ENCODE measurements at places on chromosomes 6 and 20.

GRCh38 chr20:5580940-5581708 lies 169.1 kb upstream of the SHLD1 start:
- DNase-seq = no peak

- DNase-seq = peak; percentile 52
Observed at GRCh38 chr6:28643017-28643740, 117.5 kb downstream of the GPX5 start.

DNA sequence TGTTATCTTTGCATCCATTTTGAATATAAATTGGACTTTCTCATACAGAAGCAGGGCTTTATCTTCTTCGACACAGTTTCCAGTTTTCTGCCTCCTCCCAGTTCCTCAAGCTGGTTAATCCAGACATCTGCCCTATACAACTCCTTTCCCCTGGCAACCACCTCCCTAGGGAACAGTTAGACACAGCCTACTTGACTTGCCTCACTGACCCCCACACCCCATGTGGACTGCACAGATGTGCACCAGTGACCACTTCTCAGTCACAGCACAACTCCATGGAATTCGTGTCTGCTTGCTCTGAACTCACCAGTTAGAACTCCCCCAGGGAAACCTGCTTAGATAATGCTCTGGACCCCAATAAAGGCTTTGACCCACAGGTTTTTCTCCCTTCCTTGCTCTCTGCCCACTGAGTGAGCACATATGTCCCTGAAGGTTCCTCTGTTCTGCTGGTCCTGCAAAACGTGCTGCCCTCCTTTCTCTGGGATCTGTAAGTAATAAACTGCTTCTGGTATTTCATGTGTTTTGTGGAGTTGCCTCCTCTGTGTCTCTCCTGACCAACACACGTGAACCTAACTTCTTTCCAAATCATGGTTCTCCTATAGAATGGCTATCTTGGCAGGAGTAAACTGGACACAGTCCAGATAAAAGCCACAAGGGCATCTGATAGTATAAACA lies 351.2 kb downstream of the CD83 start:
- DNase-seq = no peak

DNA sequence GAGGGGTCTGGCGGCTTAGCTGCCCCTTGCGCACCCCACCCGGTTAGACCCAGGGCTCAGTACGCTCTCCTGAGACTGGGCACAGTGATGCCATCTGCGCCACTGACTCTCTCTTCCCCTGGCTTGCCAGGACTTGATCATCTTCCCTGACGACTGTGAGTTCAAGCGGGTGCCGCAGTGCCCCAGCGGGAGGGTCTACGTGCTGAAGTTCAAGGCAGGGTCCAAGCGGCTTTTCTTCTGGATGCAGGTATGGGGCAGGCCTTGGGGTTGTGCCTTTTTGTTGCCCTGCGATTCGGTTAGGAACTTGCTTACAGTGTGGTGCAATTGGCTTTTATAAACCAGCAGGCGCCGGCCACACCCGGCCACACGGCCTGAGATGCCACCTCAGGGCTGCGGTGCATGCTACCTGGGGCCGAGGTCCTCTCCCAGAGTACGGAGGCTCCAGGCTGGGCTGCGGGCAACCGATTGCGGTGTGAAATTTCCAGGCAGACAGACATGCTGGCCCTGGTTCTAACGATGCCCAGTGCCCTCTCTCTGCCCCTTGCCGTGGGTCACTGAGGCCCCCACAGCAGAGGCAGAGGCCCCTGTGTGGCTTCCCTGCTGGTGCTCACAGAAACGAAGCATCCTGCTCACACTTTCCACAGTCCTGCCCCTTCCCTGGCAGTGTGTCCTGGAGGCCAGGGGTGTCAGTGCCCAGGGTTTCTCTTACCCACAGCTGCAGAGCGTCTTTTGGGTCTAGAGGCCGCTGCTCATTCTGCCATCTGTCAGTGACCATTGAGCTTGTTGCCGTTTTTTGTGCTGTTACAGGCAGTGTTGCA lies 1.7 kb downstream of the ADRM1 start:
- DNase-seq = no peak

GRCh38 chr6:106122306-106122918 lies 36.3 kb downstream of the PRDM1 start:
- no peak for DNase-seq

DNA sequence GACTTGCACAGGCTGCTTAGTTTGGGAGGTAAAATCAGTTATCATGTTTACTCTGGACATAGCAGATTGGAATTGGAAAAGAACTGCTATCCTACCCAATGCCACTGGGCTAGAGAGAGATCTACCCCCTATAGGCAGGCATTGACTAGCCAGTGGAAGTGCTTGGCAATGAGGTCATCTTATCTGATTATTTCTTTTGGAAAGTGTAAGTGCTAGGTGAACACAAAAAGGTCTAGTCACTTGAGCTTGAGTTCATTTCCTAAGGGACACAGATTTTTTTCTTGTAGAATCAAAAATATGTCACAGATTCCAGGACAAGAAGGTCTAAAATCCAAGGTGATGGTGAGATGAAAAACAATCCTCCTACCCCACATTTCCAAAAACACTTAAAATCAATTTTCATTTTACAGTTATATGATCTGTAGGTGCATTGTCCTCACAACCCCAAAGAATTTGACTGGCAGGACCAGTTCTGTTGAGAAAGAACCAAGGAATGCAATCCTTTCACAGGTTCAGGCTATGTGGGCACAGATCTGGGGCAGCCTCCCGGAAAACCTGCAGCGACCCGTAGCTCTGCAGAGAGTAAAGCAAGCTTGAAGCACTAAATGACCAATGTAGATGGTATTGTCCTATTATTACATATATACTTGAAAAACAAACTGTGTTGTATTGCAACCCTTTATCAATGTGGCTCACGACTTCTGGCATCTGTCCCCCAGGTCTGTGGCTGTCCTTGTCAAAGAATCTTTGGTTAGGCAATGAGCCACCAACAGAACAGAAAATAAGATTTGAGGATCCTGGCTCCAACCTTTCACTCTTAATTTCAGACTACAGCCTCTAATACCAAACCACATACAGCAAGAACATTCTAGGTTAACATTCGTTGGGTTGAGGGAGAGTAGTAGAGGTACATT lies 67.3 kb upstream of the ADTRP start:
- DNase-seq = no peak

- no peak for DNase-seq
Observed at GRCh38 chr6:70684794-70685493, 17.3 kb downstream of the SMAP1 start.

DNA sequence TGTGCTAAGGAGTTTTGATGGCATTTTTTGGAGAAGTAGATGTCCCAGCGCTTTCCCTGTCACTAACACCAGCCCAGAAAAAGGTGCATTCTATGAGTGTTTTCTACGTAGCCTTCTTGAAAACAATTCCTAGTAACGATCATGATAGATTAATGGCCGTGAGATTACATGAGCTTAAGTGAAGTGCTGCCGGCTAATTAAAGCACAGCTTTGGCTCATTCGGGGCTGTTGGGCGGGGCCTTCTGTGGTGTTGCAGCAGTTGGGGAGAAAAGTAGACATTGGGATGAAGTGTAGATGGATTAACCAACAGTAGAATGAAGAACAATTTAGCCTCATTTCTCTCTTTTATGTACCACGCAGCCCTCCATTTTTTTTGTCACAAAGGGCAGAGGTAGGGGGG lies 20.8 kb upstream of the TRAF3IP2 start:
- DNase-seq = no peak

- no peak for DNase-seq
Observed at GRCh38 chr20:41268917-41269652, 48.4 kb downstream of the ZHX3 start.

DNA sequence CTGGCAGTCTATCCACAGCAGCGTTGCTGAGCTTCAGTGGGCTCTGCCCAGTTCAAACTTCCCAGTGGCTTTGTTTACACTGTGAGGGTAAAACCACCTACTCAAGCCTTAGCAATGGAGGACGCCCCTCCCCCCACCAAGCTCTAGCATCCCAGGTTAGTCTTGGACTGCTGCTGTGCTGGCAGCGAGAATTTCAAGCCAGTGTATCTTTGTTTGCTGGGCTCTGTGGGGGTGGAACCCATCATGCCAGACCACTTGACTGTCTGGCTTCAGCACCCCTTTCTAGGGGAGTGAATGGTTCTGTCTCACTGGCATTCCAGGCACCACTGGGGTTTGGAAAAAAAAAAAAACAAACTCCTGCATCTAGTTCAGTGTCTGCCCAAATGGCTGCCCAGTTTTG lies 249.7 kb upstream of the SYNCRIP start:
- DNase-seq = no peak

DNA sequence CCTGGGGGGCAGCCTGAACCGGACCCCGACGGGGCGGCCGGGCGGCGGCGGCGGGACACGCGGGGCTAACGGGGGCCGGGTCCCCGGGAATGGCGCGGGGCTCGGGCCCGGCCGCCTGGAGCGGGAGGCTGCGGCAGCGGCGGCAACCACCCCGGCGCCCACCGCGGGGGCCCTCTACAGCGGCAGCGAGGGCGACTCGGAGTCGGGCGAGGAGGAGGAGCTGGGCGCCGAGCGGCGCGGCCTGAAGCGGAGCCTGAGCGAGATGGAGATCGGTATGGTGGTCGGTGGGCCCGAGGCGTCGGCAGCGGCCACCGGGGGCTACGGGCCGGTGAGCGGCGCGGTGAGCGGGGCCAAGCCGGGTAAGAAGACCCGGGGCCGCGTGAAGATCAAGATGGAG lies 636 bp downstream of the SRF start:
- no peak for DNase-seq

GRCh38 chr6:136225496-136225895 lies 24.6 kb downstream of the MTFR2 start:
- peak; percentile 29 for DNase-seq

GRCh38 chr6:154991207-154991606 lies 3.9 kb upstream of the TIAM2 start:
- no peak for DNase-seq

- no peak for DNase-seq
Observed at GRCh38 chr6:111711476-111711875, 105.8 kb upstream of the TRAF3IP2 start.

DNA sequence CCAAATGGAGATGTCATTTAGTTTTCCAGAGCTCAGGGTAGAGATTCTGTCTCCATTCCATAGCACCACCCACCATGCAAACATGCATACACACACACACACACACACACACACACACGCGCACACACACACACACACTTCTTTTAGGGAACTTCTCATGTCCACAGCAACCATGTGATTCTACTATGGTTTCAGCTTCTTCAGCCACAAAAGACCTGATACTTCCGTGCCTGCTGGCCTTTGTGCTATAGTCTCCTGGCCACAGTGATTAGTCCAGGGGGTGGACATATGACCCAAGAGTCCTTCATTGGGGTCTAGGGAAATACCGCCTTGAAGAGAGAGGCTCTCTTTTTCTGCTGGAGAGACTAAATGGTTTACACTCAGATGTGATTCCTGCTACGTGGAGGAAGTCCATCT lies 53.5 kb downstream of the CARMIL1 start:
- DNase-seq = no peak

GRCh38 chr6:111563581-111563980 lies 42.1 kb downstream of the TRAF3IP2 start:
- DNase-seq = no peak

GRCh38 chr6:118187568-118188164 lies 280.6 kb downstream of the SLC35F1 start:
- DNase-seq = no peak

- no peak for DNase-seq
Observed at GRCh38 chr20:41222703-41223102, 85.4 kb downstream of the PLCG1 start.

- DNase-seq = no peak
Observed at GRCh38 chr6:116764961-116765841, at the start of gene FAM162B. Gene FAM162B (minus strand): TSS chr6:116765719. CDS start chr6:116765576, 143 bp downstream.

DNA sequence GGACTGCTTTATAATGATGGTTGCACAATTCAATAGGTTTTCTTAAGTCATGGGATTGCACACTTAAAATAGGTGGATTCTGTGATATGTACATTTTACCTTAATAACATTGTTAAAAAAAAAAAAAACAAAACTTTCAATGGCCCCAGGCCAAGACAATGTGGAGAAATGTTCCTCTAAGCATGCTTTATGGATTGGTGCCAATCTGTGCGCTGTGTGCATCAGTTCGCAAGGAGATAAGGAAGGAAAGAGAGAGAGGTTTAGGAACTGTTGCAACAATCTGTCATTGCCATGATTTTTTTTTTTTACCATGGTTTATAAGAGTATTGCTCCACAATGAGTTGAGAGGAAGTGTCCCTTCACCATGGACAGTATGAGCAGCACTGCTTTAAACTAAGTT lies 399.6 kb downstream of the PTPRT start:
- DNase-seq = no peak

DNA sequence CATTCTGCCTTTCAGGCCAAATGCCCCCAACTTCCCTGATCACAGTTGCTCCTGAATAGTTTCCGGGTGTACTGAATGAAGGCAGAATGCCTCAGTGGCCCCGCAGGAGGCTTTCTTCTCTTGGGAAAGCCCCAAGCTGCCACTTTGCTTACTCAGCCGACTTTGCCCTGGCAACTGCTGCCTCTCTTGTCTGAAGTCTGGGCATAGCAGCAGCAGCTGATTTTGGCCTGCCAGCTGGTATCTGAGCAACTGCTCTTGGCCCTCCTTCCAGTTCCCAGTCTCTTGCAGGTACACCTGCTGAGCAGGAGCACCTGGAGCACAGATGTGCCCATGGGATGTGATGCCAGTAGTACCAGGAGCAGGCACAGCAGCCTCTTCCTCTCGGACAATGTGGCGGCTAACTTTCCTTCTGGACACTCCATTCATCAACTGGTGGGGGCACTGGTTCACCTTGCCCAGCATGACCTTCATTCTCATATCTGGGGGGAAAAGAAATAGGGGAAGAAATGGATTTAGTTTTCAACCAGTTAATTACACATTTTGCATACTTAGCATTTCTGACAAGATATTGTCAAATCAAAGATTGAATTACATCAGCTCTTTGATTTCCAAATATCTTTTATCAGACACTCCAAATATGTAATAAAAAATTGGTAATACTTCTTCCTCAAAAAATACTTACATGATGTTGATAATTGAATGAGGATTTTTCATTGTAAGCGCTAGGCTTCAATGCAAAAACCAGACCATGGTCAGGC lies 468.2 kb downstream of the PKHD1 start:
- DNase-seq = no peak

- no peak for DNase-seq
Observed at GRCh38 chr20:22447447-22447778, 137.0 kb downstream of the FOXA2 start.

GRCh38 chr6:151068761-151069312 lies 170.9 kb upstream of the AKAP12 start:
- no peak for DNase-seq

- DNase-seq = no peak
Observed at GRCh38 chr6:87364602-87365252, 20.1 kb downstream of the C6orf163 start.

Data from activated CD4-positive, alpha-beta T cell treated with anti-CD3 and anti-CD28 coated beads for 24 hours (primary cell).